IMR-90 (cell line): ENCODE measurements at places on chromosomes 3 and 15. TPM values are rescaled to one million over a fixed set of nuclear protein-coding genes. Genes with fewer than 3 reads are reported as not detected.

FANCD2OS gene
- total RNA-seq, result not detected in 2 replicates

FGD5 gene
- not detected in 2 replicates for total RNA-seq

EFCAB12 gene
- total RNA-seq, result under 0.01 TPM in 2 replicates

HEG1 gene
- total RNA-seq, result 23.9 and 25.6 TPM in 2 replicates

CCR5 gene
- not detected in 2 replicates for total RNA-seq

CATSPER2 gene
- total RNA-seq, result 0.28 and 11.3 TPM in 2 replicates
